ENCODE measurements at places on chromosomes 3 and 15.

- peak; percentile 97 for DNase-seq
These were observed at the start of gene SERF2 for GRCh38 chr15:43791993-43792760. Gene SERF2, plus strand, starts transcription at chr15:43792320. Its CDS starts 57 bp downstream, at chr15:43792377.

DNA sequence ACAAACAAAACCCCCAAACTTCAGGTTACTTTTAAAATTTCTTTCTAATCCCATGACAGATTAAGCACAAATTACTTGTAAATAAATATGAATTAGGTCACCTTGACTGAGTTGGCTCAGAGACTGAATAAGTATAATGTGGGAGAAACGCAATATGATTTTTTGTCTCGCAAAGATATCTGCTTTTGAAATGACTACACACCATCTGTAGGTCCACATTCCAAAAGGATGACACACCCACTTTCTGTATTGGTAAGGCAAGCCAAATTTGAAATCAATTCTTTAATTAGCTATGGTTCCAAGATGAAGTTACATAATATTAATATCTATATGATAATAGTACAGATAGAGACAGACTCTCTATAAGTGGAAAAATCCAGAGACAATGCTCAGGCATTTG, 66.9 kb upstream of the CSPG5 start:
- DNase-seq: no peak

GRCh38 chr3:49171775-49172500, 540 bp downstream of the KLHDC8B start:
- DNase-seq: no peak

DNA sequence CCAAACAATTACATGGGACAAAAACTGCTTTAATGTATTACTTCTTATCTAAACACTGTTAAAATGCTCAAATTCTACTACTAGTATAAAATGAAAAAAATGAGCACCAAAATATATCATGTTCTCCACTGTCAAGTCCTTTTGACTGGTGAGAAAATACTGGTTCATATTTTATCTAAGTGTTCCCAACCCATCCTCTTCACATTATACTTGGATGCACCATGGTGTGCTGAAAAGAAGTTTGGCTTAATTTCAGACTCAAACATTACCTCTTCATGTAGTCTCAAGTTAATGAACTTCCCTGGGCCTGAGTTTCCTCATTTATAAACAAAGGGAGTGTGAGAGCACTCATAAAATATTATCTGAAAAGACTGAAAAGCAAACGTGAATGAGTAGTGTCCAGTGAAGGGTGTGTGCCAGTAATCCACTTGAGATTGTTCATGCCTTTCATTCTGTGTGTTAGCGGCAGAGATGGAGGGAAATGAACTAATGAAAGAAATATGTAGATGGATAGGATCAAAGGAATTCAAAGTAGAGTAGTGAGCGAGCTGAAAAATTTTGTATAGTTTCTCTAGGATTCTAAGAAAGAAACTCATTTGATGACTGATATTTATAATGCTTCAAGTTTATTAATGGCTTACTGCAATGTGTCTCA, 263.2 kb downstream of the NLGN1 start:
- no peak for DNase-seq

- DNase-seq: no peak
These were observed 27.1 kb downstream of the EHD4 start for GRCh38 chr15:41945221-41945620.

- DNase-seq: no peak
These were observed 84.4 kb downstream of the BDH1 start for GRCh38 chr3:197471221-197472010.

DNA sequence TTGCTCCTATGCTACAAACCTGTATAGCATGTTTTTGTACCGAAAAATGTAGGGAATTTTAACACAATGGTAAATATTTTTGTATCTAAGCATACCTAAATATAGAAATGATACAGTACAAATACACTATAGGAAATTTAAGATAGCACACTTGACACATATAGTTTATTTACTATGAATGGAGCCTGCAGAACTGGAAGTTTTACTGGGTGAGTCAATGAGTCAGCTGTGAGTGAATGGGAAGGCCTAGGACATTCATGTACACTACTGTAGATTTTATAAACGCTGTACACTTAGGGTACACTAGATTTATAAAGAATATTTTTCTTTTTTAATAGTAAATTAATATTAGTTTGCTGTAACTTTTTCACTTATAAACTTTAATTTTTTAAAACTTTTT, 707.7 kb upstream of the EPHA6 start:
- DNase-seq: no peak

DNA sequence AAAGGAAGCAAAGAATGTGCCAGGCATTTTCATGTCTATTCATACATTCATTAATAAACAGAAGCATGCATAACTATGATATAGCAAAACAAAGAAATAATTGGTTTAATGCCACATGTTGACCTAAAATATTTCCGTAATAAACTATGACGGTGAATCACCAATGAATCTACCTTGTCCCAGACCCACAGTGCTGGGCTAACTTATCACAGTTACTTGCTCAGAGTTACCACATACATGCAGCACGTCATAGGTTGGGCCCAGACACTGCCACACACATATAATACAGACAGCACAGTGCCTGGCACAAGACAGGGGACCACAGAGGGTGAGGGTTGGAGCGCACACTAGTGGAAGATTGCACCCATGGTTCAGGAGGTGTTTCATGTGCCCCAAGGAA, 86.9 kb downstream of the ATP1B3 start:
- no peak for DNase-seq
